ENCODE measurements at places on chromosomes 11 and 22.

DNA sequence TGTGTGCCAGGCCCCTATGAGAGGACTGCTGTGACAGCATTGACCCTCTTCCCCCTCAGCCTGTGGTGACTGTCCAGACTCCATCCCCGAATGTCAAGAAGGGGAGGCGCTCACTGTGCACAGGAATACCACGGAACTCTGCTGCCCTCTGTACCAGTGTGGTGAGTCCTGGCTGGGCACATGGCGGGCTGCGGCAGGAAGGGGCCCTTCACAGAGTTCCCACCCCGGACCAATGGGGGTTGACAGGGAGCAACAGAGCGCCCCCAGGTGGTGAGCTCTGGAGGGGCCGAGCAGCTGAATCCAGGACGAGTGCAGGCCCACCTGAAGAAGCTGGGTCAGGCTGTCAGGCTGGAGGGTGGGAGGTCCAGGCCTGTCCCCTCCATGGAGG is 83.8 kb upstream of the MYOD1 start:
- DNase-seq: no peak

DNA sequence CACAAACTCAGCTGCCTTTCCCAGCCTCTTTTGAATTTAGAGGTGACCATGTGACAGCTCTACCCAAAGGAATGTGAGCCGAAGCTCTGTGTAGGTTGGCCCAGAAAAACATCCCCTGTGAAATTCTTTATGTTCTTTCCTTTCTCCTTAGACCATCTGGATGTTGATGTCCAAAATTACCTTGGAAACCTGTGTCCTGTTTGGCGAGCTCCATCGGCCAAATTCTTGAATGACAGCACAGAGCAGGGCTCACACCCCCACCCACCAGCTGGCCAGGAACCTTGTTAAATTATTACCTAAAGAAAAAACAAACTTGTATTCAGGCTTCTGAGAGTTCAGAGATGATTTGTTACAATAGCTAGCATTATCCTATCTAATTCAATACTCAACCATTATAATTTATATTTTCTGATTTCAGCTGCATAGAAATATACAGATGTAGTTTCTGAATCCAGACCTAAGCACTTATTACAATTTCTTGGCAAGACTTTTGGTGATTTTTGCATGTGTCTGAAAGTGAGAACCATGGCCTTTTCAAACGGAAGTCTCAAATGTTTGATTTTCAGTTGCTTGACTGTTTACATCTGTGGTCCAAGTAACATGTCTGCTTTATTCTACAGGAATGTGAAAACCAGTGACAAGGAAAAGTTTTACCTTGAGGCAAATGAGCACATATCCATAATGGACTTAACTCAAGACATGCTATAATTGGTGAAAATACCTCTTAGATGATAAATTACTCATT is 554.2 kb downstream of the NTM start:
- DNase-seq: no peak

- DNase-seq: no peak
These were observed 21.7 kb downstream of the VWCE start for GRCh38 chr11:61273178-61274078.

- no peak for DNase-seq
These were observed 32.4 kb downstream of the CREB3L1 start for GRCh38 chr11:46309814-46310259.

DNA sequence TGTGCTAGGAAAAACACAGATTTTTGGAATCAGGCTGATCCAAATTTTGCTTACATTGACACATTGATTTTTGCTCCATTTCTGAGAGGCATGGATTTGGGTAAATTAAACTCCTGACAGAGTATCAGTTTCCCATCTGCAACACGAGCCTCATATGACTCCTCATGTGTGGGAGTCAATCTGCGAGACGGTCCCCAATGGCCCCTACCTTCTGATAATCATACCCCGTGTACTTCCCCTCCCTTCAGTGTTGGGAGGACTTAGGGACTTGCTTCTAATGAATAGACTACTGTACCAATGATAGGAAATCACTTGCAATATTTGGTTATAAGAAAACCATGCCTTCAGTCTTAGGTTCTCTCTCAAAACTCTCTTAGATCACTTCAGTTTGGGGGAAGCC is 302.7 kb downstream of the ETS1 start:
- no peak for DNase-seq

- DNase-seq: no peak
These were observed at the start of gene SCT for GRCh38 chr11:626475-627307. SCT (minus strand) TSS chr11:627181; CDS start chr11:627143, 38 bp downstream.

GRCh38 chr22:39510529-39511149 is 8.5 kb downstream of the MIEF1 start:
- DNase-seq: no peak

- DNase-seq: no peak
These were observed 3.8 kb upstream of the CCDC188 start for GRCh38 chr22:20154602-20155187.

DNA sequence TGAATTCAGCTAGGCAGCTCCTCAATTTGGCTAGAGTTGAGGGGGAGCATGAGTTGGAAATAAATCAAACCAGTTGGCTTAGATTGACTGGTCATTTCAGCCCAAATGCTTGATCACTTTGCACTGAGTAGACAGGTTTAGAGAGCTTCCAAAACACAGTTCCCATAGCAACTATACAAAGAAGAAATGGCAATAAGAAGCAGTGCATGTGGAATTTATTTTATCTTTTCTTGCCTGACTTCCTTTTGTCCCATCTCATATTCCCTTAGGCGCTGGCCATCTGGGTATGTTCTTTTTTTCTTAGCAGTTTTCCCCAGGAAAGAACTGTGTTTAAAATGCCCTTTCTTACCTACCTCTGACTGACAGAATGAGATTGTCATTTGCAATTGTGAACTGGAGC is 38.7 kb upstream of the C11orf87 start:
- no peak for DNase-seq

- DNase-seq: no peak
These were observed 63.9 kb downstream of the TRMU start for GRCh38 chr22:46399251-46400024.

DNA sequence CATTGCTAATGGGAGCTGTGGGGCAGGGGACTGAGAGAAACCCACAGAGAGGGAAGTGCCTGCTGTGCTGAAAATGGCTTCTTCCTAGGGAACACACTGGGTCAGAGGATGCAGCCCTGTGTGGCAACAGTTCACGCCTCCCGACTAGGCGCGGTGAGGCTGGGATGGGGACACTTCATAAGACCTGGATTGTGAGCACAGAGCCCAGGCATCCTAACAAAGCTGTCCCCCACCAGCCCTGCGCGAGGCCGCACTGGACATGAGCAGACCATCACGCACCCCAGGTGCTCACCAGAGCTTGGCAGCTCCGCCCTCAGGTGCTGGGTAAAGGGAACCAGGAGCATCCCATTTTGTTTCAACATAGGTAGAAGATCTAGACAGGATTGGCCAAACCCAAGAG is 1.8 kb upstream of the KRTAP5-4 start:
- no peak for DNase-seq

DNA sequence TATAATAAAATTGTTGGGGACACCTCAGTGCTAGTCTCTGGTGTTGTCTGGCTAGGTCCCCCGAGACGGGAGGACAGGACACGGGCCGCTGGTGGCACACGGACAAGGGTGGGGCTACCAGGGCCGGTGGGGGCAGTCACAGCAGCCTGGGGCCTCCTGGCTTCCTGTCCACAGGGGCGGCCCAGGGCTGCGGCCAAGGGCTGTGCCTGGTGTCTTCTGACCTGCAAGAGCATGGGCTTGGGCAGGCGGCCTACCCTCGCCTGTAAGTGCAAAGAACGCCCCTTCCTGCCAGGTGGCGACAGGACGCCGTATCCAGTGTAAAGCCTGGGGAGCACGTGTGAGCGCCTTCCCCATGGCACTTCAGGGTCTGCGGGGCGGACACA is 3.6 kb downstream of the LRFN4 start:
- DNase-seq: no peak

- DNase-seq: no peak
These were observed 65.2 kb downstream of the ZBTB16 start for GRCh38 chr11:114124601-114125144.

DNA sequence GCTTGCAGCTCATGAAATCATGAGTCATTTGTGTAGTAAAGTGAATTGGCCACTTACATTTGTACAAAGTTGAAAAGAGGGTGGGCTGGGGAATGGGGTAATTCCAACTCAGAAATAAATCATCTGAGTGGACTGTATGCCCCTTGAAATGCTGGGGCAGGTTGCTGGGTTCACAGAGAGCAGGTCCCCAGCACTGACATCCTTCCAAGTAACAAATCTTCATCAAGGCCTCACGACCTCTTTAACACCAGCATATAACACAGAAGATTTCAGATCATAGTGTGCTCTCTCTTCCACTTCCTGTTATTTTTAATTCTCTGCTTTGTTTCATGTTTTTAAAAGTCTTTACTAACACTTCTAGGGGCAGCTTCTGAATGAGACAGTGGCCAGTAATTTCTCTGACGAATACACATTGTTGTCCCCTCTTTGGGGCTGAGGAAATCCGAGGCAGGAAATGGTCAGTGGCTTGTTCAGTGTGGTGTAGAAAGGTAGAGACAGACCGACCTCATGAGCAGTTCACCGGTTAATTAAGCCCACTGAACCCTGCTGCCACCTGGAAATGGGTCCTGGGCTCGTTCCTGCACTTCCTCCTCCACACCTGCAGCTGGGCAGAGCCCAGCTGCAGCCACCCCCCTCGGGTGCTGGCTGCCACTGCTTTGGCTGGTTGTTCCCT is 127.7 kb downstream of the MAML2 start:
- no peak for DNase-seq

- no peak for DNase-seq
These were observed 51.1 kb upstream of the KCNQ1OT1 start for GRCh38 chr11:2750682-2751522.

DNA sequence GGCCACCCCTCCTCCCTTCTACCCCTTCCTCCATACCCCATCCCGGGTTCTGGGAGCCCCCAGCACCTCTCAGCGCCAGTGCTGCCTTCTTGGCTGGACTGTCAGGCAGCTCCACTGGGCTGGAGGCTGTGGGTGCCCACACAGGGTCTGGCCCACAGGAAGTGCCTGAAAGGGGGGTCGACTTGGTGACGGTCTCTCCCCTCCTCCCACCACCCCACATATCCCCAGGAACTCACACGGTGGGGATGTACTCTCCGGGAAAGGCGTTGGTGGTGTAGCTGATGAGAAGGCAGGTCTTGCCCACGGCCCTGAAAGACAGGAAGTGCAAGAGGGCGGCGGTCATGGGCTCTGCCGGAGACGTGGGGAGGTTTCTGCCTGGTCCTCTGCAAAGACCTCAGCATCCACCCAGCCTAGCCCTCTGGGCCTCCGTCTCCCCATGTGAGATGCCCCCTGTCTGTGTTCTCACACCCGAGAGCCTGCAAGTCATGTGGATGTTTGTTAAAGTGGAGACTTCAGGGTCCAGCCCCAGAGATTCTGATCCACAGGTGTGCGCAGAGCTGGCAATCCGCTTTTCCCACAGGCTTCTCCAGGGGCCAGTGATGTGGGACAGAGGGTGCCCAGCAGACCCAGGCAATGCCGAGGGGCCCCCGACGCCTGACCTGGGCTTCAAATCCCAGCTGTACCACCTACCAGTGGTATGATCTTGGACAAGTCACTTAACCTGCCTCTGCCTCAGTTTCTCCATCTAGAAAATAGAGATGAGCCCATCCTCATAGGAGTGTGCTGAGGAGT is 2.5 kb downstream of the RAC2 start:
- DNase-seq: no peak

DNA sequence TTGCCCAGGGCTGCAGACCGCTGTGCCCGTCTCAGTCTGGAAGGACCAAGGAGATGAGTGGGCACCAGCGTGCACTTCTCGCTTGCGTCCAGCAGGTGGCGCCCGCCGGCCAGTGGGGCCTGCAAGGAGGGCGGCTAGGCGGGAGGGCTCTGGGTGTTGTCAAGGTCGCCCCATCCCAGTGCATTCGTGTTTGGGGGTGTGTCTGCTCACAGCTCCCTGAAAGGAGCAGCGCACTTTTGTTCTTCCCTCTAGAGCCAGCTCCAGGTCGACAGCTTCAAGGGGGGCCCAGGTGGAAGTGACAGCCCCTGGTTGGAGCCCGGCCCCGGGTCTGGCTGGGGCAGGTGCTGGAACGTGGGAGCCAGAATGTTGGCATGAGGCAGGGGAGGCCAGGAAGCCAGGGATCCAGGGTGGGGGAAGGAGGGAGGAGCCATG is 23.4 kb upstream of the MPPED1 start:
- DNase-seq: peak; percentile 50

- no peak for DNase-seq
These were observed 138.2 kb downstream of the ETS1 start for GRCh38 chr11:128448981-128449713.

GRCh38 chr11:11607772-11608171 is 14.0 kb downstream of the GALNT18 start:
- DNase-seq: no peak

All from stimulated activated CD8-positive, alpha-beta memory T cell treated with anti-CD3 and anti-CD28 coated beads, Interleukin-4, amount 100 ng/mL, for 1 hour (primary cell).